ENCODE measurements at places on chromosomes 1 and 21.

- DNase-seq = no peak
Measured at GRCh38 chr1:72097851-72098570, 184.3 kb downstream of the NEGR1 start.

DNA sequence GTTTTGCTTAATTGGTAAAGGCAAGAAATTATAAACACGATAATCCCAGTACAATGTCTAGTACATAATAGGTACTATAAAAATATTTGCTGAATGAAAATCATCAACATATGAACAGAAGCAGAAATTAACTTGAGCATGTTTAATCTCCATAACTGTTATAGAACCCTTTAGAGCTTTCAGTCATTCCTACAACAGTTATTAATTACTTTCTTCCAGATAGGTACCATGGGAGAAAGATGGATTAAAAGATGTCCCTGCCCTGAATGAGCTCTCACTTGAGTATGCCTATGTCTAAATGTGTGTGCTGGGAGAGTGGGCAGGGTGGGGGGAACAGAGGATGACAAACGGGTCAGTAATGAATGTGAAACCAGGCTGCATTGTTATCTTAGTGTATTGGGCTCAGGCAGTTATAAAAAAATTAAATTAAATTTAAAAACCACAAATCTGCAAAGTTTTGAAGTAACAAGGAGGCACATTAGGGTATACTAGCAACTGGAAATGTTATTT, 2.4 kb downstream of the EPS15 start:
- no peak for DNase-seq

DNA sequence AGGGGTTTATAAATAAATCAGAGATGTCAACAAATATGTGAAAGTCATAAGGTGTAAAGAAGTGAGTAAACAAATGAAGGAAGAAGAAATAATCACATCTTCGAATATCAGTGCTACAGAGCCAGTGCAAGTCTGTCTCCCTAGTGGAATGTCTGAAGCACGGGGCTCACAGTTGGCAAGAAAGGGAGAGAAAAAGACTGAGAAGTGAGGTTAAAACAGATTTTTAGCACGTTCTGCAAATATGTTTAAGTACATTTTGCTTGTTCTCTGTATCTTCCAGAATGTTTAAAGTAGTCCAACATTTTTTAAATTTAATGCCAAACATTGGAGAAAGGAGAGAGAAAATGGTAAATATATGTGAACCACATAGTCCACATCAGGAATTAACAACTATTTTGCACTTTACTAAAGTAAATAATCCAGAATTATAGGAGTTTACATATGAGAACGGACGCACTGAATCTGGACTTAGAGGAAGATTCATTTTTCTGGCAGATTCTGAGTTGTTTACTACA, 682.4 kb downstream of the LTN1 start:
- no peak for DNase-seq

GRCh38 chr1:7420470-7421100, 350.5 kb upstream of the VAMP3 start:
- peak; percentile 6 for DNase-seq

GRCh38 chr1:3162322-3162882, 93.4 kb downstream of the PRDM16 start:
- DNase-seq = no peak

- no peak for DNase-seq
Measured at GRCh38 chr1:27058966-27059669, 46.5 kb upstream of the TENT5B start.

DNA sequence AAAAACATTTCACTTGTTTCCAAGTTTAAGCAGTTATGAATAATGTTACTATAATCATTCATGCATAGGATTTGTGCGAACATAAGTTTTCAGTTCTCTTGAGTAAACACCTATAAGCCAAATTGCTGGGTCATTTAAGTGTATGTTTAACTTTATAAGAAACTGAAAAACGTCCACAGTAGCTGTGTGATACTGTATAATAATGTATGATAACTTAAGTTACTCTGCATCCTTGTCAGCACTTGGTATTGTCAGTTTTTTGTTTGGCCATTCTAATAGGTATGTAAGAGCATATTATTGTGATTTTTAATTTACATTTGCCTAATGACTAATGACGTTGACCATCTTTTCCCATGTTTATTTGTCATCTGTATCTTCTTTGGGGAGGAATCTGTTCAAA, 14.4 kb upstream of the SLC35A3 start:
- no peak for DNase-seq

- DNase-seq = no peak
Measured at GRCh38 chr1:63269571-63269970, 52.8 kb upstream of the FOXD3 start.

GRCh38 chr1:30916296-30916695, 7.7 kb upstream of the SDC3 start:
- no peak for DNase-seq

DNA sequence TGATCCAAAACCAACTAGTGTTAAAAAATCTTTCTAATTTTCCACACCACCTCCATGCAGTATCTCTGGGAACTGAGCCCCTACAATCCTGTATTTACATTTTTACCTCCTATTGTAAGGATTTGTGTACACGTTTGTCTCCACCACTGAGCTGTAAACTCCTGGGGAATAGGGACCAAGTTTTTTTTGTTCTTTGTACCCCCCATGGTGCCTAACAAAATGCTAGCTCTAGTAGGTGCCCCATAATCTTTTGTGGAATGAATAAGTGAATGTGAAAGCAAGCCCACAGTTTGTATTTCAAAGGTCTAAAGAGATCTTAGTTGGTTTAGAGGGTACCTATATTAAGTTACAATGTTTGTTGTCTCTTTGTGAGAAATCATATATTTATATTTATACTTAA, 879 bp upstream of the WLS start:
- no peak for DNase-seq

- no peak for DNase-seq
Measured at GRCh38 chr1:245255783-245256182, 101.0 kb downstream of the KIF26B start.

DNA sequence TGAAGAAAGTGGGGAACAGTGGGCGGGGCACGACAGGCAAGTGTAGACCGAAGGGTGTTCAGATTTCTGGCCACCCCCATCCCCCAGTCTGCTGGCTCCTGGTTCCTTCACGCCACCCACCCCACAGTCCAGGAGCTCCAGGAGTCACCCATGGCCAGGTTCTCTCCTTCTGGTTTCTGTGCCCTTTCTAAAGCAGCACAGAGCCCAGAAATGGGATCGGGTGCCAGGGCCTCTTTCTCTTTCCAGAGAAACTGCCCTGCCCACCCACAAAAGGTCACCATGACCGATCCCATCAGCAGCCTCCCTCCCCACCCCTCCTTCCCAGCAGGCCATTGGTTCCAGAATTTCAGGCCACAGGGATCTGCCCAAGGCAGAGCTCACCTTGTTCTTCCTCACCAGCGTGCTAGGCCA, 3.2 kb upstream of the CELSR2 start:
- no peak for DNase-seq

- DNase-seq = no peak
Measured at GRCh38 chr1:93673163-93673829, 8.3 kb downstream of the BCAR3 start.

DNA sequence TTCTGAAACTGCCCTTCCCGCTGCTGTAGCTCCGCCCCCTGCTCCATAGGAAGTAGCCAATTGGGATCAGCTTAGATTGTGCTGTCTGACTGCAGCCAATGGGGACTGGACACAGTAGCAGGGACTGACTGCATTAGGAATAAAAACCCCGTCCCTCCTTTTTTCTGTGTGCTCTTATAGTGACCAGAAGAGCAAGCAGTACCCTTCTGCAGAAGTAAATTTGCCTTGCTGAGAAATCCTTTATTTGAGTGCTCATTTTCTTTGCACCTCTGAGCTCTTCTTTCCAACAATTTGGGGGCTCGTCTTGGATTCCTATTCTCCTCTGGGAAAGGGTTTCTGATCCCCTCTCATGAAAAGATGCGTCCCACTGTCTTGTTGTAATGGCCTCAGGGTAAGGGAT, 16.2 kb downstream of the OR2L13 start:
- DNase-seq = no peak

DNA sequence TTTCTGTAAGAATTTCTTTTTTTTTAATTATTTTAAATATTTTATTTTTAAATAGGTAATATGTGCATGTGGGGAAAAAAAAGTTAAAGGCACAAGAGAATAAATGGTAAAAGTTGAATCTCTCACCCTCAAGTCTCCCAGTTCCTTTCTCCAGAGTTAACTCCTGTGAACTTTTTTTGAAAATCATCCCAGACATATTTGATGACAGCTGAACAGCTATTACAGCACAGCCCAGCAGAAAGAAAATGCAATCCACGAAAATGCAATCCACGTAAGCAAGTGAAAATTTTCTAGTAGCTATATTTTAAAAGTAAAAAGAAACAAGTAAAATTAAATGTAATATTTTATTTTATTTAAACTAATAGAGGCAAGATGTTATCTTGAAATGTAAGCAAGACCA, 310.0 kb upstream of the RUNX1 start:
- DNase-seq = no peak

- no peak for DNase-seq
Measured at GRCh38 chr1:112172294-112172882, 182.9 kb upstream of the KCND3 start.

DNA sequence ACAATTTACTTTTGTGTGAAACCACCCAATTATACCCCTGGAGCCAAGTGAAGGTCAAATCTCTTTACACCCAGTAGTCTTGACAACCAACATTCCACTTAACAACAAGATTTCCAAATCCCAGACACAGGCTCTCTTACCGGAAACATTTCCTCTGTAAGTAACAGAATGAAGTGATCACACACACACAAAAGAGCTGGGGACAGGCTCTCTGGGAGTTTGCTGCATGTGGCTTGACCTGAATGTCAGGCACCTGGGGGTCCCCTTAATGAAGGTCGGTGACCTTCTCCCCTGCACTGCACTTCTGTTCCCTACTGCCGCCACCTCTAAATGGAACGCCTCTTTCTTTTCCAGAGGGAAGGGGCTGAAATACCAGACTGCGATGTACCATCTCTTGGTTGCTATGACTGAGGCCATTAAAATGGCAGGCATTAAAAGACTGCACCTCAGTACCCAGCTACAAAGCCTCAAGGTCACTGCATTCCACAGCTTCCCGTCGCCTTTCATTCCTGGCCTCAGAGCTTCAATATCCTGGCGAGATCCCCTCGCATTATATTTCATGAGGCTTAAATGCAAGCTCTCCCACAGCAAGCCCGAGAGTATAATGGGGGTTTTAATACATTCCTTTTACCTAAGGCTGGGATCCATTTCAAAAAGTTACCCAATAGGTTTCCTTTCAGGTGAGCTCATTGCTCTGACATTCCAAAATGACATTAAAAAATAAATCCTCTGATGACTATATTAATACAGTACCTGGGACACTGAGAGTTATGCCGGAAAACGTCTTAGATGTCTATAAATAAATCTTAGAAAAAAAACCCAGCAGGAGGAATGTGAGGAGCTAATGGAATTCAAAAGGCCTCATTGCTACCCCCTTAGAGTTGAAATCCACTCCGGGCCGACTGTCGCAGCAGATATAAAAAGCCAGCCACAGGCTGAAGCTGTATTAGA, 90.9 kb upstream of the DIRAS3 start:
- no peak for DNase-seq

GRCh38 chr1:2115008-2115641, 64.9 kb downstream of the PRKCZ start:
- DNase-seq = no peak

GRCh38 chr1:35046730-35047129, 15.0 kb upstream of the ZMYM6 start:
- no peak for DNase-seq

DNA sequence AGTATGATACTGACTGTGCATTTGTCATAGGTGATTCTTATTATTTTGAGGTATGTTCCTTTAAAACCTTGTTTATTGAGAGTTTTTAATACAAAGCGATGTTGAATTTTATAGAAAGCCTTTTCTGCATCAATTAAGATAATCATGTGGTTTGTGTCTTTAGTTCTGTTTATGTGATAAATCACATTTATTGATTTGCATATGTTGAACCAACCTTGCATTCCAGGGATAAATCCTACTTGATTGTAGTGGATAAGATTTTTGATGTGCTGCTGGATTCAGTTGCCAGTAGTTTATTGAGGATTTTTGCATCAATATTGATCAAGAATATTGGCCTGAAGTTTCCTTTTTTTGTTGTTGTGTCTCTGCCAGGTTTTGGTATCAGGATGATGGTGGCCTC, 158.0 kb downstream of the CENPF start:
- DNase-seq = no peak

All from GM12892 (cell line).